ENCODE measurements at places on chromosomes 12 and 14. TPM values are rescaled to one million over a fixed set of nuclear protein-coding genes. Genes with fewer than 3 reads are reported as not detected.

Gene BIN2
- polyA plus RNA-seq = 3.2 TPM

Gene KRT82
- polyA plus RNA-seq = not detected

Gene A2M
- 218 TPM for polyA plus RNA-seq

Gene CCDC197
- polyA plus RNA-seq = not detected

Gene STAT6
- polyA plus RNA-seq = 127 TPM

Gene CCDC92
- 50.4 TPM for polyA plus RNA-seq

Gene MYO1H
- polyA plus RNA-seq = 1.7 TPM

Gene CCDC85C
- 24.4 TPM for polyA plus RNA-seq

Gene PPFIBP1
- 137 TPM for polyA plus RNA-seq

- no peak for DNase-seq
Observed at GRCh38 chr12:101768781-101769180, 29.5 kb upstream of the SYCP3 start.

GRCh38 chr14:90443161-90444076 is 46.6 kb downstream of the CALM1 start:
- no peak for DNase-seq

DNA sequence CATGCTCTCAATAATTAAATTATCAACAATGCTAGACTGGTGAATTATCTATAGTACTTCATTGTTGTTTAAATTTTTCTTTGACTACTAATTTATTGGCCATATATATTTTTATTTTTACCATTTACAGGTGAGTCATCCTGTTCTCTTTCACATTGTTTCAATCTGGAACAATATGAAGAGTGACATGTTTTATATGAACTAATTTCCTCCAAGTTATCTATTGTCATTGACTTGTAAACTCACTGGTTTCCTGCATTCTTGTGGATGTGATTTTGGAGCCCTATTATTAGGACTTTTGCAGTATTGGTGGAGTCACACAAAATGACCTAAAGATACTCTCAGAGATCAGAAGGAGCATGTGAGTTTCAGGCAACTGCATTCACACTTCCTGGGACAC is 297.7 kb downstream of the AEBP2 start:
- no peak for DNase-seq

- no peak for DNase-seq
Observed at GRCh38 chr14:91063119-91063518, 2.7 kb upstream of the RPS6KA5 start.

- DNase-seq = no peak
Observed at GRCh38 chr12:3644104-3644503, 108.8 kb downstream of the CRACR2A start.

- DNase-seq = peak; percentile 18
Observed at GRCh38 chr12:82326905-82327503, 31.2 kb downstream of the CCDC59 start.

GRCh38 chr14:31194661-31195060 is 12.9 kb downstream of the HECTD1 start:
- no peak for DNase-seq

DNA sequence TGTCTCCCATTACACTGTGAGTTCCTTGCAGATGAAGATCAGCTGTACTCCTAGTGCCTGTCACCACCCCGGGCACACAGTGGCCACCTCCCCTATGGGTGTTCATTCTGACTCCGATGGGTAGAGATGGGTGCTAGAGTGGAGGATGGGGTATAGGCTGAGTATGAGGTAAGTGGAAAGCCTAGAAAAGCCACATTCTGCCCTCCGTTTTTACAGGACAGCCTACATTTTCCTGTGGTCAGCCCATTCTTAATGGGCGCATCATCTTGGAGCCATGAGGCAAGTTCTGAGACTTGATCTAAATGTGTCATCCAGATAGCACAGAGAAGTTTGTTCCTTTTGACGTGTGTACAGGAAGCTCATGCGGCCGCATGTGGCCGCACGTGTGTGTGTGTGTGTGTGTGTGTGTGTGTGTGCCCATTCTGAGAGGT is 166.7 kb upstream of the HIF1A start:
- no peak for DNase-seq

- DNase-seq = no peak
Observed at GRCh38 chr12:56591126-56591525, 39.0 kb downstream of the BAZ2A start.

GRCh38 chr14:59566296-59566695 is 10.3 kb downstream of the CCDC175 start:
- DNase-seq = no peak

GRCh38 chr12:26471560-26471959 is 276.2 kb downstream of the SSPN start:
- DNase-seq = no peak

DNA sequence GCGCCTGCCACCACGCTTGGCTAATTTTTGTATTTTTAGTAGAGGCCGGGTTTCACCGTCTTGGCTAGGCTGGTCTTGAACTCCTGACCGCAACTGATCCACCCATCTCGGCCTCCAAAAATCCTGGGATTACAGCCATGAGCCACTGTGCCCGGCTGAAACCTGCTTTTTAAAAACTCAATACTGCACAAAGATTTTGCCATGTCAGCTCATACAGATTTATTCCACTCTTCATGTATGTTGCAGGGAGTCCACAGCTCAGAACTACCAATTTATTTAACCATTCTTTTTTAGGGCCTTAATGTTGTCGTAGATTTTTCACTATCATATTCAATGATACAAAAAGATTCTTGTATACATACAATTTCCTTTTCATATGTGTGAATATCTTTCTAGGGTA is 20.0 kb downstream of the ZCCHC8 start:
- DNase-seq = no peak

GRCh38 chr14:44657203-44657602 is 150.1 kb upstream of the FSCB start:
- no peak for DNase-seq

DNA sequence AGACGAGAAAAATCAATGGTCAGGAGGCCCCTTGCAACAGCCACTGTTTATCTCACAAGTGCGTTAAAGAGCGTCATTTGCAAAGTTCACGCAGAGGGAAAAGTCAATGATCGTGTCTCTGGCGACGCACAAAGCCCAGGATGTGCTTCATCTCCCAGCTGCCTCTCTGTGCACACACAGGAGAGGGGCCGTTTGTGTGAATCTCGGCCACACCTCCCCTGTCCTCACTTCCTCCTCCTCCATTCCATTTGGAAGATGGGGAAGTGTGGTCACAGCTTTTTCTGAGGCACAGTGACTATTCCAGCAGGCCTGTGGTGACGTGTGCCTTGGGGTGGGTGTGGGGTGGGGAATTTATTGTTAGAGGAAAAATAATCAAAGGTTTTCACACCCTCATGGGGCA is 90.4 kb downstream of the RBM19 start:
- no peak for DNase-seq

- no peak for DNase-seq
Observed at GRCh38 chr12:45828402-45828801, 98.9 kb downstream of the ARID2 start.
